Progenitor cell of endocrine pancreas (in vitro differentiated cells): ENCODE measurements at places on chromosomes 6 and 20.

- H3K4me1 ChIP-seq, result peaks cover 4% of the 10 kb centered on the region
- H3K4me3 ChIP-seq, result no peak overlapping the region
- H3K27ac ChIP-seq, result no peak overlapping the region
- no peaks in the 10 kb centered on the region for H3K36me3 ChIP-seq
- DNase-seq, result no peak
Measured at GRCh38 chr6:73802366-73802765, 106.4 kb downstream of the CD109 start.

- no peak overlapping the region for H3K4me3 ChIP-seq
- H3K27me3 ChIP-seq, result no peaks in the 10 kb centered on the region
- H3K4me1 ChIP-seq, result peaks cover 11% of the 10 kb centered on the region
- peaks cover 9% of the 10 kb centered on the region for H3K36me3 ChIP-seq
- peak overlapping the region; percentile 49 for H3K27ac ChIP-seq
Measured at GRCh38 chr6:38578075-38578474, 61.7 kb downstream of the BTBD9 start.

DNA sequence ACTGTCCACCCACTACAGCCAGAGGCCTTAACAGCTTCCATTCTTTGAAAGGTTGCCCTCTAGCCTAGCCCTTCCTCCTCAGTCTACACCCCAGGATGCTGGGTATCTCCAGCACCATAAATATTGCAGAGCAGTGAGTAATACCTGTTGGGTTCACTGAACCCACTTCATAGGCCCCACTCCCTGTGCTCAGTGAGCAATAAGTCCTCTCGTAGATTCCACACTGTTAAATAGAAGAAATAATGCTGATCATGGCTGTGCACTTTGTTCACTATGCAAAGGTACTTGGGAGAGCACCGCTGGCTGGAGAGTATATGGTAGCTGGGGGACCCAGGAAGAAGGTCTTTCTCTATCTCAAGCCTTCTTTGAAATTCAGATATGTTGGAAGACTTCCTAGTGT, 87.3 kb downstream of the RSPH3 start:
- no peak for DNase-seq
- H3K27ac ChIP-seq, result peak overlapping the region; percentile 35
- no peak overlapping the region for H3K4me3 ChIP-seq

DNA sequence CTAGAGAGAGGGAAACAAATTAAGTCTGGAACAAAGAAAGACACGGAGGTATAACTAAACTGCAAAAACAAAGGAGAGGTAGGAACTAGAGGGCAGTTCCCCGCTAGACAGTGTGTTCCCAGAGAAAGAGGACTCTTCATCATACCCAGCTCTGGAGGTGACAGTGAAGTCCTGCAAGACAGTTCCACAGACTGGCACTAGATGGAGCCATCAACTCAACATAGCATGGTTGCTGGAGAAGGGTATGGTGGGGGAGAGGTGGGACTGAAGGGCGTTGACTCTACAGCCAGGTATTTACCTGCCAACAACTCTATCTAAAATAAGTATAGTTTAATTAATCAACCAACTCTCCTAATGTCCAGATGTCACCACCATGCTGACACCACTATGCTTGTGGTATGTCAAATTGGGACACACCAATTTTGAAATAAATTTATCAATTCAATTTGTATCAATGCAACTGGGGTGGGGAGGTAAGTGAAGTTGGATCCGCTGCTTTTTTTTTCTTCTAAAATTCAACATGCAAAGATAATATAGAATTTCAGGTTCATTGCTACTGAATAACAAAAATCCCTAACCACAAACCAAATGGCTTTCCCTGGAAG, 9.7 kb downstream of the BACH2 start:
- DNase-seq, result peak; percentile 31
- H3K27me3 ChIP-seq, result peaks cover 14% of the 10 kb centered on the region
- peaks cover 21% of the 10 kb centered on the region for H3K4me1 ChIP-seq
- H3K36me3 ChIP-seq, result peaks cover 2% of the 10 kb centered on the region

GRCh38 chr6:118708744-118709143, 57.4 kb upstream of the CEP85L start:
- no peak for DNase-seq
- H3K27me3 ChIP-seq, result no peaks in the 10 kb centered on the region

DNA sequence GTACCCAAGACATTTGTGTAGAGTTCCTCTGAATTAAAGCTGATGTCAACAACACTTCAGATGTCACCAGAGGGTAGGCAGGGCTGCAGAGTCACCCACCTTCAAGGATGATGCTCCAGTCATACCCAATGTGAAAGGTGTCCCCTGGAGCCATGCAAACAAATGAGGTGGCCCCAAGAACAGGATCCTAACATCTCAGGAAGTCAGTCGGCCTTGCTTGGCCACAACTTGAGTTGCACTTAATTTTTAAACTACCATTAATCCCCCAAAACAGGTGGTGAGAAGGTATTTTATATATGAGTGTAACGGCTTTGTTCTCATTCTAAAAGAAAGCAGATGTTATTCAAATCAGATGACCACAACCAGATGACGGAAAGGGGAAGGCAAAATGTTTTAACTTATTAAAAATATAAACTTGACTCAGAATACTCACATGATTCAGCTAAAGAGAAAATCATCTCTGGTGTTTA, 21.1 kb upstream of the SERPINB1 start:
- H3K36me3 ChIP-seq, result peaks cover 2% of the 10 kb centered on the region
- no peaks in the 10 kb centered on the region for H3K27me3 ChIP-seq
- H3K4me3 ChIP-seq, result no peak overlapping the region
- DNase-seq, result no peak

DNA sequence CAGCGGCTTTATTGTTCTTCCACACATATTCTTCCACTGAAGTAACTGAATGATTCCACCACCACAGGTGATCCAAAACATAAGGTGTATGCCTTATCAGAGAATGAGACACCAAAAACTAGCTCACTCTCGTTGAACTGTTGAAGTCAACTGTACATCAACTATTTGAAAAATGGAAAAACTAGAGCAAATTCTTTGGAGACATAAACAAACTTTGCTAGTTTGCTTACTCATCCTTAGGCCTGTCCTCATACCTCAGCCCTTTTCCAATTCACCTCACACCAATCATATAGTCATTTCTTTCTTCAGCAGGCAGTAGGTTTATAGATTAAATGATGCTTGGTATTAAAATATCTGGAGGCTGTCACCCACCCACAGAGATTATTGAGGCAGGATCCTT, 77.1 kb upstream of the RNF217 start:
- H3K4me3 ChIP-seq, result no peak overlapping the region
- H3K27ac ChIP-seq, result peak overlapping the region; percentile 28
- no peak for DNase-seq
- H3K27me3 ChIP-seq, result peaks cover 3% of the 10 kb centered on the region

DNA sequence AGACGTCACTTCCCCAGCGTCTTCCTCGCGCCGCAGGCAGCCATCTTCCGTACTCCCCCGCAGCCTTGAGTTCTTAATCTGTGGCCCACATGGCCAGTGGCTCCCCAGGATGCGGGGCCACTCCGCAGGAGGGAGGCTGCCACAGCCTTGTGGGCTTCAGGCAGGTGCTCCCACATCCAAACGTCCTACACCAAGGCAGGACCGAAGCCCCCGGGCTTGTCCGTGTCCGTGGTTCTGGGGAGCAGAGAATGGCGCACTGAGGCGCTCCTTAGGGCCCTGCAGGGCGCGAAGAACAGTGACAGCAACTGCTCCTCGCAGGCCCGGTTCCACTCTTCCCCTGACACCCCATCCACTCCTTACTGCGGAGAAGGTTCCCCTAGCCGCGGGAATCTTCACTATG, 755.8 kb downstream of the PRIM2 start:
- no peaks in the 10 kb centered on the region for H3K4me1 ChIP-seq
- H3K4me3 ChIP-seq, result no peak overlapping the region
- DNase-seq, result no peak
- no peaks in the 10 kb centered on the region for H3K36me3 ChIP-seq
- no peak overlapping the region for H3K27ac ChIP-seq

- no peak overlapping the region for H3K27ac ChIP-seq
- peaks cover 68% of the 10 kb centered on the region for H3K27me3 ChIP-seq
- no peaks in the 10 kb centered on the region for H3K4me1 ChIP-seq
- H3K36me3 ChIP-seq, result no peaks in the 10 kb centered on the region
- DNase-seq, result no peak
Measured at GRCh38 chr6:6543181-6543879, 45.2 kb upstream of the LY86 start.

GRCh38 chr20:40680161-40680959, 8.7 kb downstream of the MAFB start:
- peaks cover 23% of the 10 kb centered on the region for H3K4me1 ChIP-seq
- no peak for DNase-seq
- H3K27ac ChIP-seq, result no peak overlapping the region
- no peak overlapping the region for H3K4me3 ChIP-seq
- H3K27me3 ChIP-seq, result peaks cover 80% of the 10 kb centered on the region

DNA sequence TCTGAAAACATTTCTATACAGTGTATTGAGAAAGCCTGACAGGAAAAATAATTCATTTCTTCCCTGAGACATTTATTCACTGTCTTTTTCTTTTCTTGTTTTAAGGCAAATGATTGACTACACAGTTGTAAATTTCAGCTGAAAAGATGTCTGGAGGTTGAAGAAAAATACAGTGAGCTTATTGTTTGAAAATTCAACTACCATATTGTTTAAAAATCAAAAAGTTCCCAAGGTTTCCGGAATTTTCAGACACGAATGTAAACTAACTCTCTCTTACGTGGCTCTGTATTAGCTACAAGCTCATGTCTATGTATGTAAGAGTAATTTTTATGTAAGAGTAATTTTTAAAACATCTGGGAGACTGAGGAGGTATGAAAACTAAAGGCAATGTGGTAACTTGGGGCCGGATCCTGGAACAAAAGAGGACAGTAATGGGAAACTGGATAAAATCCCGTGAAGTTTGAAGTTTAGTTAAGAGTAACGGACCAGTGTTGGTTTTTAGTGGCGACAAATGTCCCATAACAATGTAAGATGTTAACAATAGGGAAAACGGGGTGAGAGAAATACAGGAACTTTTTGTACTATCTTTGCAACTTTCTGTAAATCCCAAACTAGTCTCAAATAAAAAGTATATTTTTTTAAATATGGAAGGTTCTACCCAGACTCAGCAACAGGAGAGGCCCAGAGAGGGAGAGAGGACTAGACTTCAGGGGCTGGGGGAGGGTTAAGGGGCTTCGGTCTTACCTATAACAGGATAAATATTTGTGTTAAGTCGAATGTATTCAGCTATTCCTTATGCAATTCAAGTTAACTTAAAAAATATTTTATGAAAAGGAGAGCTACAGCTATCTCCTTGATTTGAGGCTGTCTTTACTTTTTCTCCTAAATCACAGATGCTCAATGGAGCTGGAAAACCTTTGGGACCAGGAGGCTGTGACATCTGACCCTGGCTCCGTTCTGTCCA, 1.3 kb downstream of the PTGIS start:
- peaks cover 2% of the 10 kb centered on the region for H3K27me3 ChIP-seq
- peak overlapping the region; percentile 66 for H3K4me3 ChIP-seq
- H3K36me3 ChIP-seq, result no peaks in the 10 kb centered on the region
- H3K27ac ChIP-seq, result peak overlapping the region; percentile 8
- H3K4me1 ChIP-seq, result peaks cover 14% of the 10 kb centered on the region

GRCh38 chr20:46054606-46055005, 25.6 kb downstream of the SLC12A5 start:
- no peak overlapping the region for H3K4me3 ChIP-seq
- H3K27ac ChIP-seq, result no peak overlapping the region
- DNase-seq, result no peak

DNA sequence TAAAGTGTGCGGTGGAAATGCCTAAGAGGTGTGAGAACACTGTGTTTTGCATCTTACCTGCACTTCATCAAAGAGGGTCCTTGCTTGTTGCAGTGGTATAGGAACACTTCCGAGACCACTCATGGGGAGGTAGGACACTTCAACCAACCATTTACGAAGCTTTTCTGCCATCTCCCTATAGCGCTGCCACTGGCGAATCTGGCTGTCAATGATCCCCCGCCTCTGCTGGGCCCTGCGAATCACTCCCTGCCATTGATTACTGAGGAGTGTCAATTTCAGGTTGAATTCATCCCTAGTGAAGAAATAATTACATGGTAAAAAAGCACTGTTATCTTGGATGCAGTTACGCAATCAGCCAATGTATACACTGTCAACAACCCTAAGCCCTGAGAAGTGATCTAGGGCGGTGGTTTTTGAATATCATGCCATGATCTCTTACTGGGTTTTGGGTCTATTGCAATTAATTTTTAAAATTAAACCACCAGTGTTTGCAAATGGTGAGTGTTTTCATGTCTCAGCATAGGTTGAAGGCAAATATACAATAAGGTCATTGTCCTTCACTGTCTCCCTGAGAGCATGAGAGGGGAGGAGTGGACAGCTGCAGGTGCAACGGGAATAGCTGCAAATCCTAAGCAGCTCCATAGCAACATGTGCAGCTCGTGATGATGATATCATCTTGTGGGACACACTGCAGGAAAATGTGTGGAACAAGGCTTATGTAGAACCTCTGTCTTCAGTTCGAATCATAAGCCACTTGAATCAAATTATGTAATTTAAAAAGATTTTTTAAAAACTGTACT, 400.6 kb downstream of the ESR1 start:
- no peak overlapping the region for H3K4me3 ChIP-seq
- peaks cover 9% of the 10 kb centered on the region for H3K4me1 ChIP-seq
- H3K27ac ChIP-seq, result peak overlapping the region; percentile 76
- H3K27me3 ChIP-seq, result no peaks in the 10 kb centered on the region
- DNase-seq, result no peak

DNA sequence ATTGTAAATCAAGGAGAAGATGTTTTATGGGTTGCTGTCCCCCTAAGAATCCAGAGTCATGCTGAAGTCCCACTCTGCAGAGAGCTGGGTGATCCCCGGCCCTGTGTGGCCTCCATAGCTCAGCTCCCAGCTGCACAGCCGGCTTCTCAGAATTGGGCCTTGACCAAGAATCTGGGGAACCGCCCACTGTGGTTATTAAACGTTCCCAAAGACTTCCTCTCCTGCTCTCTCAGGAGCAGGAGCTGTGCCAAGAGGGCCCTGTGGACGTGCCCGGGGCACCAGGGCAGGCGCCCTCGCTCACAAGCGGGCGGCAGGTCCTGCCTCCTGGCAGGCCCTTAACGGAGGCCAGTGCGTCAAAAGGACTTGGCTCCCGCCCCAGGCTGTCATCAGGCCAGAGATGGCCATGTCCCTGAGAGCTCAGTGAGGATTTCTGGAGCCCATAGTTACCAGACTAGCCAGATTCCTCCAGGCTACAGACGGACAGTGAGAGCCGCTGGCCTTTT, 30.4 kb downstream of the ZC3H12D start:
- H3K4me1 ChIP-seq, result no peaks in the 10 kb centered on the region
- H3K4me3 ChIP-seq, result no peak overlapping the region
- peaks cover 55% of the 10 kb centered on the region for H3K27me3 ChIP-seq
- no peak for DNase-seq

DNA sequence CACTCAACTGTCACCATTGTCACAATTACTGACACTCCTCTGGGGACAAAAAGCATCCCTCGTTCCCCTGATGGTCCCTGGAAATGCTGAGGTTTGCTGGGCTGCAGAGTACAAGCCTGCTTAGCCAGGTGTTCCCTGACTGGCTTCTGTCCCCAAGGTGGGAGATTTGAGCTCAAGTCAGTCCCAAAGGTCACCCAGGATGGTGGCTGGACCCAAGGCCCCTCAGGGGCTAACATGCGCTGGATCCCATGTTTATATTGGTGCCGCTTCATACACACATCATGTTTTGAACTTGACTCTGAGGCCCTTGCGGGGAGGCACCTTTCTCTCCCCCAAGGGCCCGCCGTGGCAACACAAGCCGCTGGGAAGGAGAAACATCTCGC, 44.2 kb downstream of the PMEPA1 start:
- no peaks in the 10 kb centered on the region for H3K27me3 ChIP-seq
- H3K4me3 ChIP-seq, result no peak overlapping the region
- H3K36me3 ChIP-seq, result no peaks in the 10 kb centered on the region
- H3K27ac ChIP-seq, result no peak overlapping the region
- no peaks in the 10 kb centered on the region for H3K4me1 ChIP-seq
- DNase-seq, result no peak

- H3K4me3 ChIP-seq, result no peak overlapping the region
- H3K27me3 ChIP-seq, result no peaks in the 10 kb centered on the region
- H3K36me3 ChIP-seq, result peaks cover 4% of the 10 kb centered on the region
Measured at GRCh38 chr20:25323496-25324246, 67.0 kb downstream of the ABHD12 start.
